H9 (cell line): ENCODE measurements at places on chromosomes 7 and 10.

DNA sequence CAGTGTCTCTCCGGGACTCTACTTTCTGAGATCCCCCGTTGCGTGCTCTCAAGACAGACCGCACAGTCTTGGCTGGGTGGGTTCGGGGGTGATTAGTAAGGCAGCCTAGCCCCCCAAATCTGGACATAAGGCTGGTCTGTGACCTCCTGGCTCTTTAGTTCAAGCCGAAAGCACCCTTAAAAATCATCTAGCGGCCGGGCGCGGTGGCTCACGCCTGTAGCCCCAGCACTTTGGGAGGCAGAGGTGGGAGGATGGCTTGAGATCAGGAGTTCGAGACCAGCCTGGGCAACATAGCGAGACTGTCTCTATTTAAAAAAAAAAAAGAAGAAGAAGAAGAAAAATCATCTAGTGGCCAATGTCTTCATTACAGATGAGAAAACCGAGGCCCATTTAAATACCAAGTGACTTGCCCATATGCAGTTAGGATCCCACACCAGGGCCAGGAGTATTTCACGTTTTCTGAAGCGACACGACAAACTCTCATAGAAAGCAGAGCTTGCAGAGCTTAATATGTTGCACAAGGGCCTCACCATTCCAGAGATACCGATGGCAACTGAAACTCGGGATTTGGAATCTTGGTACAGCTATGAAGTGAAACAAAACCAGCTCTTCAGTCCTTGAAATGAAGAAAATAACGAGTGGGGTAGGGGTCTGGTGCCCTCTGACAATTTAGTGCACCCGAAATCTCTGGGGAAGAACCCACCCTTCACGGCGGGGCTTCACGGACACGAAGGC is 703 bp upstream of the HILPDA start:
- no peak for DNase-seq

DNA sequence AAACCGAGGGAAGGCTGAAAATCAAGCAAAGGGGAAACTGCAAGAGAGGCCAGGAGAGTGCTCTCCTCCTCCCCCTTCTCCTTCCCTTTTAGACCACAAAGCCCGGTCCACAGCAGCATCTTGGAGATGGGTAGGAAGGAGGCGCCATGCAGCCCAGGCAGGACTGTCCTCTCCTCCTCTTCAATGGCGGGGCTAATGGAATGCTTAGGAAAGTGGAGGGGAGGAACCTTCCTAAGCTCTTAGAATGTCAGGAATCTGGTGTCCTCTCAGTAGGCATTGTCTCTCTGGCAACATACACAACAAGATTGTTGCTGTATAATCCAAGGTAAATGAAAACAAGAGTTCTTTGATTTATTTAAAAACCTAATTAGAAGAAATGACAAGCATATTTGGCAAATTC is 185.1 kb downstream of the DGKI start:
- no peak for DNase-seq

GRCh38 chr10:59847326-59847725 is 59.0 kb downstream of the CCDC6 start:
- peak; percentile 87 for DNase-seq

GRCh38 chr10:125146791-125147579 is 13.4 kb downstream of the CTBP2 start:
- DNase-seq, result peak; percentile 26

GRCh38 chr7:341841-342638 is 52.1 kb downstream of the FOXL3 start:
- no peak for DNase-seq

DNA sequence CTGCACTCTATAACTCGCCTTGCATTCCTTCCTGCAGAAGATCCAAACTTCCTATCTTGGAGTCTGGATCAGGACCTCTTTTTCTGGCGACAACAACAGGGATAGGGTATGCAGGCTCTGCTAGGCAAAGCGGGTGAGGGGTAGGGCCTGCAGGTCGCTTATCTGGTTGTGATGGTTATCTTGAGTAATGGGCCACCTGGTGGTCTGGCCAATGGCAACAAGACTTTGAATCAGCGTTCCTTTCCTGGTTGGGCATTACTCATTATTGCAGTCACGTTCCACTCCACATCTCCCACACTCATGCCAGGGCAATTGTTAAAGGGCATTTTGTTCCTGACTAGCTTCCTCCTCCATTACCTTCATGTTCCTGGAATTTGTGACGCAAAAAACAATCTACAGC is 48.4 kb upstream of the PLXDC2 start:
- peak; percentile 70 for DNase-seq

GRCh38 chr7:53609185-53609584 is 573.8 kb downstream of the POM121L12 start:
- DNase-seq, result no peak

DNA sequence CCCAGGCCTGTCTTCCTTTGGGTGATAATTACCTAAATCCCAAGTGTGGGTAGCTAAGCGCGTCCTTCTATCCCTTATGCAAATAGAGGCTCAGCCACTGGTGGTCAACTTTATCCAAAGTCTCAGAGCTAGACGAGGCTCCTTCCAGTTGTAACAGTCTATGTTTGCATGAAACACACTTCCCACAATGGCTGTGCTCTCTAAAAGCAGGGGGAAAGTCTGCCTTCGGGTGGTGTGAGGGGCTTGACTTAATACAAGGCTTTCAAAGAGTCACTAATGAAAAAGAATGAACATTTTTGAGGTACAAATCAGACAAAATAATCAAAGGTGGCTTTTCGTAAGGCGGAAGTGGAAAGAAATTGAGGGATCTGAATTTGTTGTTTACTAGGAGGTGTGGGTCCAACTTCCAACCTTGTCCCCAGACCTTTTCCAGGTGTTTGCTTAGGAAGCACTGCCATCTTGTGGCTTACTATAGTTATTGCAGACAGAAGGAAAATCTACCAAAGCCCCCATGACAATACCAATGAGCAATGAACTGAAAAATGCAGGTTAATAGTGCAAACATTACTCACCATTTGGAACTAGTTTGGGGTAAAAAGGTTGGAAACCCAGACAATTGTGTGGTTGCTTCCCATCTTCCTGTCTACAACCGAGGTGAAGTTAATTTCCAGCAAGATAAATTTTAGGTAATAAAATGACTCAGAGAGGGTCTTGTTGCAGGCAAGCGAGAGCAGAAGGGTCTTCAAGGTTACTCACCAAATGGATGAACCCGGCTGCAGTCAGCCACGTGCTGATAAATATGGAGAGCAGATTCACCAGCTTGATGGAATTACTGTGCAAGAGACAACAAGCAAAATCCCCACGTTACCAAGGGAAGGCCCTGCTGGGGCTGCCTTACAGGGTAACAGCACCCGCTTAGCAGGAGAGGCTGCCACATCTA is 525.7 kb downstream of the KCNMA1 start:
- DNase-seq, result no peak
